ENCODE measurements at places on chromosomes 4 and X. TPM values are rescaled to one million over a fixed set of nuclear protein-coding genes. Genes with fewer than 3 reads are reported as not detected.

GRCh38 chrX:17373337-17373736 lies 1.7 kb upstream of the NHS start:
- no peaks in the 10 kb centered on the region for H3K36me3 ChIP-seq
- H3K4me1 ChIP-seq, result peaks cover 13% of the 10 kb centered on the region
- H3K27me3 ChIP-seq, result no peaks in the 10 kb centered on the region
- no peak overlapping the region for H3K27ac ChIP-seq
- DNase-seq, result no peak

Gene FGFR3
- 56.2 TPM for total RNA-seq

DNA sequence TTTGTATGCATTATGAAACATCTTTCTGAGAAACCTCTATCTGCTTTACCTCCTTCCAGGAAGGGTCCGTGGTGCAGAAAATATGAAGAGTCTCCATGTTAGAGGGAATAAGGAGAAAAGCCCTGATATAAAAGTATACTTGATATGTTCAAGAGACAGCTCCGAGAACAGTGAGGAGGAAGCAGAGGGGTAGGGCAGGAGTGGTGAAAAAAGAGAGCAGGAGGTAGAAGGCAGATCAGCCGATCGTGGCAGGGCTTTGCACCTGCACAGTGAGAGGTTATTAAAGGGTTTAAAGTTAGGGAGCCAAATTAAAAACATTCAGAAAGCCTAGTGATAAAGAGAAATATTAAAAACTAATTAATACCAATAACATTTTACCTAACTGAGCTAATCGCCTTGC lies 419.7 kb downstream of the FAT4 start:
- H3K4me1 ChIP-seq, result no peaks in the 10 kb centered on the region
- H3K36me3 ChIP-seq, result no peaks in the 10 kb centered on the region
- no peaks in the 10 kb centered on the region for H3K27me3 ChIP-seq
- H3K27ac ChIP-seq, result no peak overlapping the region
- no peak for DNase-seq

Gene ETDB
- not detected for total RNA-seq
